ENCODE measurements at places on chromosomes 16 and 17.

GRCh38 chr17:82674656-82675475, 23.6 kb downstream of the RAB40B start:
- no peak for DNase-seq

DNA sequence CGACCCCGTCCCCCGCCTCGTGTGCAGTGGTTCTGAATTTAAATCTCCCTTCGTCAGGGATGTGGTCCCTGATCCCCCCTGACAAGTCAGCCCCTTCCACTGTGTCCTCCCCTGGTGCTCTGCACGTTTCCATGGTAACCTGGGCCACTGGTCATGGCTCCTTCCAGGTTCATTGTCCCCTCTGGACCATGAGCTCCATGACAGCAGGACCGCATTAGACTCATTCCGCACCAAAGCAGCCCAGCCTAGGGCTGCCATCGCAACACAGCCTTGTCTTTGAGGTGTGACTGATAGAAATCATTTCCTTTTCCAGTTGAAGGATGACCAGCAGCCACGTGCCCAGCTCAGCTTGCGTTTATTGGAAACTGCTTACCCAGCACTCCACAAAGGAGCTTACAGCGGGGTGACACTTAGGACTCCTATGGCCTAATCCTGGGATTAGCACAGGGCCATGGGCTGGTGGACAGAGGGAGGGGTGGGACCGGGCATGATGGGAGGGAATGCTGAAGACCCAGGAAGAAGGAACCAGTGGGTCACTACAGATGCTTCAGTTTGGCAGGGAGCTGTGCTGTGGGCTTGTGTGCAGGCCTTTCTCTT, 7.6 kb downstream of the RCVRN start:
- DNase-seq = peak; percentile 80

DNA sequence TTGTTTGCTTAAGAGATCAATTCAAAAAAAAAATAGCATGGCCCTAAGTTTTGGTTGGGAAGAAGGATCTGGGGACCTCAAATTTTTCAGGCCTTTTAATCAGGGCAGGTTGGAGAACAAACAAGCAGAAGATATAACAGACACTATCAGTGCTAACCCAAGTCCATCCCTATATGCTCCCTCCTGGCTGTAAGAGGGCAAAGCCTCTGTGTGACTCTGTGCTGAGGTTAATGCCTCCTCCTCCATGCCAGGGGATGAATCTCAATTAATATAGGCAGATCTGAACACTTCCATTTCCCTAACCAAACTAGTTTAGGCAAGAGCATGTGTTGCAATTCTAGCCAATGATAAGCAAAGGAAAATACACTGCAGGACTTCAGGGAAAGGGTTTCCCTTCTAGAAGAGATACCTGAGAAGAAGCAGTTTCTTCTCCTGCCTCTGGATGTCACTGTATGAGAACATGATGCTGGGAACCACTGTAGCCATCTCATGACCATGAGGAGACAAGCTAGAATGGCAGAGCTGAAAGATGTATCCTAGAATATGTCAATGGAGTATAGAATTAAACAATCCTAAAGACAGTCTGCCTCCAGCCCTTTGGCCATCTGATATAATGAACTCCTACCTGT, 76.0 kb downstream of the CHD9NB start:
- no peak for DNase-seq

GRCh38 chr16:24748242-24748641, 18.8 kb downstream of the TNRC6A start:
- no peak for DNase-seq

DNA sequence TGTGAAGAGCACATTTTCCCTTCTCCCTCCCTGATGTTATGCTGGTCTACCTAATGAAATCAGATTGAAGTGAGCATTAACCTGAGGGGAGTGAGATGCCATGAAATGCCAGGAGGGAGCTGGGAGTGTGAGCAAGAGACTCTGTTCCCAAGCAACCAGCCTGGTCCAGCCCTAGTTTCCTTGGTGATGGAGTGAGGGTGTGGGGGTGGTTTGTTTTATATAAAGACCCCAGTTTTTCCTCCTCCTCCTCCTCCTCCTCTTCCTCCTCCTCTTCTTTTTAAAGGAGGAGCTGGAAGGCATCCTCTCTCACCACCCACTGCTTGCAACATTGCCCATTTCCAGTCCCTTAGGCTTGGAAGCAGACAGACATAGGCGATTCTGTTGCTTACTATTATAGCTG, 97.1 kb downstream of the DNAH3 start:
- DNase-seq = peak; percentile 51

- no peak for DNase-seq
Measured at GRCh38 chr17:37430051-37430627, 23.5 kb downstream of the TADA2A start.

- peak; percentile 55 for DNase-seq
Measured at GRCh38 chr17:49576088-49576916, 631 bp downstream of the NXPH3 start.

GRCh38 chr17:31321481-31321880, at the start of gene EVI2A:
EVI2A (minus strand) TSS chr17:31321622; CDS start chr17:31319013, 2,609 bp downstream.
- no peak for DNase-seq

DNA sequence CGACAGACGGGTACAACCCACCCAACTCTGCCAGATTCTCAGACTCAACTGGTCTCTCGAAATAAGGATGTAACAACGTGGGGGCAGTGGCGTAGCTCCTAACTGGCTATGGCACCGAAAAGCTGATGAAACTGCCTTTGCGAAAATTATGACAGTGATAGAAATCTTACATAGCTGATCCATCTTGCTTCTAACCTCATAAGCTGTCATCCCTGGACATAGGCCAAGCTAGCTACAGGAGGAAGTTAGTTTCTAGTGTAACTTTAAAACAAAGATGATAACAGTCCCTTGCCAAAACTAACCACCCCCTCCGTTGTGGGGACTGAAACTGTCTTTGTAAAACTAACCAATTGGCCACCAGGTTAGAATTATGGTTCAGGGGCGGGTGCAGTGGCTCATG, 220.1 kb downstream of the SLC39A11 start:
- DNase-seq = no peak

DNA sequence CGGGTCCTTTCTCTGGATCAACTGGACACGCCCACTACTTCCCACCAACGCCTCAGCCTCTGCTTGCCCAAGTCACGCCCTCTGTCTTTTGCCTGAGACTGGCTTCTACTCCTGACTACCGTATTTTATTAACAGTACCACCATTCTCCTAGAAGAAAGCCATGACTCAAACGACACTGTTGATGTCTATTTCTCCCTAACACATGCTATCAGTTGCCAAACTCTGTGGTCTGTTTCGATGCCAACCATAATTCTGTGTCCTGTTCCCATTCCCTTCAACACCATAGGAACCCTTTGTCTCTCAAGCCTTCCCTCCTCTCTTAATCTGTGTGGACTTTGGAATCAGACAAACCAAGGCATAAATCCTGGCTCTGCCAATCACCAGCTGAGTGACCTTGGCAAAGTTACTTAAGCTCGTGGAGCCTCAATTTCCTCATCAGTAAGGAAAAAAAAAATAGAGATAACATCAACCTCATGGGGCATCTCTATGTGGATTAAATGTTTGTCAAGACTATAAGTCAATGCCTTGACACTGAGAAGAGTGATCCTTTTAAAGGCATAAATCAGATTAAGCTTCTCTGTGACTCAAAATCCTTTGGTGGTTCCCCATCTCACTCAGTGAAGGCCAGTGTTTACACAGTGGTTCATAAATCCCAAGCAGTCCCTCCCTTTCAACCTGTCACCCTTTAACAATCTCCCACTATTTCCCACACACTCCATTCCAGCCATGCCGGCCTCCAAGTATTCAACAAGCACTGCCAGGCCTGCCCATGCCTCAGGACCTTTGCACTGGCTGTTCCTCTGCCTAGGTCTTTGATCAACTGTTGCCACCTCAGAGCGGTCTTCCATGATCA, 45.6 kb downstream of the ERN1 start:
- DNase-seq = no peak

GRCh38 chr16:777826-778225, 10.4 kb downstream of the RPUSD1 start:
- DNase-seq = no peak

DNA sequence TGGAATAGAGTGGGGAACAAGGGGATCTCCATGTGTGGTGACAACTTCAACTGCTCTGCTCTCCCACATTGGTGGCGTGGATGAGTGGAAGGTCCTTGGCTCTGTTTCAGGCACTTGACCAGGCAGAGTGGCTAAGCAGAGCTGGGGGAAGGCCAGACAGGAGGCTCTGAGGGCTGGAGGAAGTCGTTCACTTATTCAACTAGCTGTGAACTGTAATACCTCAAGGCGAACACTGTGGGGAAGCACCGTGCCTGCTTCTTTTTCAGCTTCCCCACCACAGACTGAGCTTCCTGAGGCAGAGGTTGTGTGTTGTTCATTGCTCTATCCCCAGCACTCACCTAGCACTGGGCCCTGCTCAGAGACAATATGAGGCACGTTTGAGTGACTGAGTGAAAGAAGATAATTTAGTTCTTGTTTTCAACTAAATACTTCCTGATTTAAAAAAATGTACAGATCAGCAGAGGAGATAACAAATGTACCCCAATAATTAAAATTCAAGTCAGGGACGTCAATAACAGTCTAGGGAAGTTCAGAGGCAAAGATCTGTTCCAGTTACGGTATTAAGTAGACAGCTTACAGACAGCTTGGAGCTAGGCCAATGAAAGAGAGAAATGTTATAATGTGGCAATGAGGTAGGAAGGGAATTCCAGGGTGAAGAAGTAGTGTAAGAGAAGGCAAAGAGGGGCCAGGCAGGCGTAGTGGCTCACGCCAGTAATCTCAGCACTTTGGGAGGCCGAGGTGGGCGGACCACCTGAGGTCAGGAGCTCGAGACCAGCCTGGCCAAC, 34.7 kb downstream of the MYO18A start:
- peak; percentile 72 for DNase-seq

DNA sequence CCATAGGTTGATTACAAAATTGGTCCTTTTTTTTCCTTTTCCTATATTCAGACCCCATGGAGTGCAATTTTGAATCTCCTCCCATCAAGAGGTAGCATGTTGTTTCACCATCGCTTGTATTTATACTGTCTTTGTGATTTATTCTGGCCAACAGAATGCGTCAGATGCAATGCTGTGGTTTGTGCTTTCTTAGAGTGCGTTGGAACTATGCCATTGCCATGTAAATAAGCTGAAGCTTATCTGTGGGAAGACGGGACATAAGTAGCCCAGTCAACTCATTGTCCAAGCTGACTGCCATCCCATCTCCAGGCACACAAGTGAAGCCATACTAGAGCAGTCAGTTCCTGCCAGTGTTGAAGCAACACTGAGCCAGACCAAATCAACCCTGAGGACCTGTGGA, 1339.3 kb upstream of the GOT2 start:
- DNase-seq = no peak

- no peak for DNase-seq
Measured at GRCh38 chr16:85379041-85380001, 233.8 kb upstream of the GSE1 start.

DNA sequence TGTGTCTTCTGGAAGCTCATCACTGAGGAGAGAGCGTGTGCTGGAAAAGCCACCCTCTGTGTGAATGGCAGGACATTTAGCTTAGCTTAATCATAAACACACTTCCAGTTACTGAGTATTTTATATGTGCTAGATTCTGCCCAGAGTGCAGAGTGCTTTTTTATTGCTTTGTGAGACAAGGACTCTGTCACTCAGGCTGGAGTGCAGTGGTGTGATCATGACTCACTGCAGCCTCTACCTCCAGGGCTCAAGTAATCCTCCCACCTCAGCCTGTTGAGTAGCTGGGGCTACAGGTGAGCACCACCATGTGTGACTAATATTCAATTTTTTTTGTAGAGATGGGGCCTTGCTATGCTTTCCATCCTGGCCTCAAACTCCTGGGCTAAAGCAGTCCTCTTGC, 61.4 kb upstream of the IRX3 start:
- DNase-seq = no peak

GRCh38 chr17:77836557-77837041, 121.9 kb upstream of the TNRC6C start:
- DNase-seq = no peak

GRCh38 chr17:36204724-36205500, 6.0 kb upstream of the CCL4L2 start:
- no peak for DNase-seq

DNA sequence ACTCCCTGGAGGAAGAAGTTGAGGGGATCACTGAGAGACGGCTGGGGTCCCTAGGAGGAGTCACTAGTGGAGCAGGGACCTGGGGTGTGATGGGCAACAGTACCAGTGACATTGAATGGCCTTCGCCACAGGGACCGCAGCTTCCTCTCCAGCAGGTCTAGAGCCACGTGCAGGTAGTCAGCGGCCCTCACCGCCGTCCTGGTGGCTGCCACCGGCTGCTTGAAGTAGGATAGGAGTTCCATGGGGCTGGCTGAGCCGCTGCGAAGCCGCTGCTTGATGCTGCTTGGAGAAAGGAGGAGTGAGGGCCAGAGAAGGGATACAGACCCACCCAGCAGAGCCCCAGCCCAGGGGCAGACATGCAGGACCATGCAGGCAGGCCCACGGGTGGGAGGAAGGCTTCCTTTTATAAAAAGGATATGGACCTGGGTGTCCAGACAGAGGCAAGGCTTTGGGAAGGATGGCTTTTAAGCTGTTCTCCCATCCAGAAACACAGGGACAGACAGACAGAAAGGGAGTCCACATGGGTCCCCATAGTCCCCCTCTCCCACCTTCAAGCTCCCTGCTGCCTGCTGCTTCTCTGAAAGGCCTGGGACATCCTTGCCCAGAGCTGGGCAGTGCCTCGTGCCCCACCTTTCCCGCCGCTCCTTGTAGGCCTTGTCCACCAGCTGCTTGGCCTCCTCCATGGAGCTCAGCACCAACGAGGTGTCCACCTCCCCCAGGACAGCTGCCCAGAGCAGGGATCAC, 827 bp downstream of the MPO start:
- no peak for DNase-seq

GRCh38 chr16:88144028-88144511, 192.8 kb downstream of the BANP start:
- peak; percentile 20 for DNase-seq

- no peak for DNase-seq
Measured at GRCh38 chr16:67563708-67564468, 1.6 kb downstream of the CTCF start.

GRCh38 chr17:1313270-1314005, 34.0 kb downstream of the TRARG1 start:
- DNase-seq = no peak

- no peak for DNase-seq
Measured at GRCh38 chr17:83189044-83190003, 109.9 kb downstream of the METRNL start.

DNA sequence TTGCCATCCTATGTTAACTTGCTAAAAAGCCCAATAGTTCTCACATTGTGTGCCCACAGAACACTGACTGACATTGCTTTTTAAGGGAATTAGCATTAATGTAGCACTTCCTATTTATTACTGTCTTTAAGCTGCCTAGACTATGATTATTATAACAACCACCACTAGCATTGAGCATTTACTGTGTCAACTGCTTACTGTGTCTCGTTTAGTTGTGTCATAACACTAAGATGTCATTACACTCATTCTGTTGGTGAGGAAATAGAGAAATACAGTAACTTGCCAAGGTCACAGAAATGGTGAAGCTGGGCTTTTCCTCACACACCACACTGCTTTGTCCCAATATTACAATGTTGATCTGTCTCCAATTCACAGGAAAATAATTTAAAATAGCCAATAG, 30.2 kb downstream of the TRIM25 start:
- DNase-seq = no peak

Measured in brain (organoid and tissue), 16 donors.